ENCODE measurements at places on chromosomes 11 and 22. TPM values are rescaled to one million over a fixed set of nuclear protein-coding genes. Genes with fewer than 3 reads are reported as not detected.

- H3K4me1 ChIP-seq = peaks cover 19% of the 10 kb centered on the region
- H3K27ac ChIP-seq = no peak overlapping the region
- H3K27me3 ChIP-seq = peaks cover 74% of the 10 kb centered on the region
- DNase-seq = no peak
- H3K36me3 ChIP-seq = peaks cover 3% of the 10 kb centered on the region
Measured at GRCh38 chr11:34620202-34620601, 691 bp upstream of the EHF start.

GRCh38 chr11:125807909-125808308, 20.0 kb downstream of the PATE3 start:
- DNase-seq = no peak
- H3K36me3 ChIP-seq = no peaks in the 10 kb centered on the region
- peaks cover 11% of the 10 kb centered on the region for H3K27me3 ChIP-seq

DNA sequence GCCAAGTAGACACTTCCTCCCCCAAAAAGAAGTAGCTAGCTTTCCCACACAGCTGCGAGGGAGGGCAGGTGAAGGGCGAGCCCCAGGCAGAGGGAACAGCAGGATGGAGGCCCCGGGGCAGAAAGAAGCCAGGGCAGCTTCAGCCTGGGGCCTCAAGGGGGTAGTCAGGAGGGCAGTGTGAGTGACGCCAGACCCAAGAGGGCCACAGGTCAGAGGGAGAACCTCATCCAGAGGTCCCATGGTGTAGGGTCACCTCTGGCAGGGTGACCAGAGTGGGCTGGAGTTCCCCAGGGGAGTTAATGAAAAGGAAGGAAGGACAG, 9.2 kb downstream of the PRR5 start:
- H3K27ac ChIP-seq = peak overlapping the region; percentile 90
- H3K4me3 ChIP-seq = no peak overlapping the region
- peaks cover 1% of the 10 kb centered on the region for H3K36me3 ChIP-seq
- peaks cover 30% of the 10 kb centered on the region for H3K4me1 ChIP-seq

DNA sequence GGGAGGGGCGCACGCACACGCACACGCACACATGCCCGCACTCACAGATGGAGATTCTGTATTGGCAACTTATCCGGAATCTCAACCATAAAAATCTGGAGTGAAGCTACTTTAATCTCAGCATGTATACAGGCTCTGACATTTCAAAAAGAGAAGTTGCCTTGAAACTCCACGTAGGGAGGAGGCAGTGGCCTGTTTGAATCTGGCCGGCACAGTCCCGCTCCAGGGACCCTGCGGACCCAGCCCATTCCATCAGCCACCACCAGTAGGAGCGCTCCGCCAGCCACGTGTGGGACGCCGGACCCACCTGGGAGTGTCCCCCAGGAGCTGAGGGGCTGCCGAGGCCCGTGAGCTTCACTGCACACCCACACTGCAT, 1.9 kb upstream of the SYT8 start:
- no peak for DNase-seq
- peaks cover 9% of the 10 kb centered on the region for H3K27me3 ChIP-seq
- H3K36me3 ChIP-seq = no peaks in the 10 kb centered on the region

- peak overlapping the region; percentile 66 for H3K4me3 ChIP-seq
- no peak overlapping the region for H3K27ac ChIP-seq
- DNase-seq = peak; percentile 67
- peaks cover 38% of the 10 kb centered on the region for H3K4me1 ChIP-seq
Measured at GRCh38 chr22:19178065-19178656, 375 bp downstream of the SLC25A1 start.

GRCh38 chr11:8832571-8833260, 78.3 kb upstream of the AKIP1 start:
- H3K27me3 ChIP-seq = peaks cover 20% of the 10 kb centered on the region
- no peaks in the 10 kb centered on the region for H3K36me3 ChIP-seq
- peak overlapping the region; percentile 38 for H3K27ac ChIP-seq
- H3K4me3 ChIP-seq = no peak overlapping the region
- DNase-seq = peak; percentile 54
- peaks cover 18% of the 10 kb centered on the region for H3K4me1 ChIP-seq

GRCh38 chr11:100980156-100980555, 149.5 kb downstream of the PGR start:
- H3K4me1 ChIP-seq = no peaks in the 10 kb centered on the region
- H3K36me3 ChIP-seq = no peaks in the 10 kb centered on the region

DNA sequence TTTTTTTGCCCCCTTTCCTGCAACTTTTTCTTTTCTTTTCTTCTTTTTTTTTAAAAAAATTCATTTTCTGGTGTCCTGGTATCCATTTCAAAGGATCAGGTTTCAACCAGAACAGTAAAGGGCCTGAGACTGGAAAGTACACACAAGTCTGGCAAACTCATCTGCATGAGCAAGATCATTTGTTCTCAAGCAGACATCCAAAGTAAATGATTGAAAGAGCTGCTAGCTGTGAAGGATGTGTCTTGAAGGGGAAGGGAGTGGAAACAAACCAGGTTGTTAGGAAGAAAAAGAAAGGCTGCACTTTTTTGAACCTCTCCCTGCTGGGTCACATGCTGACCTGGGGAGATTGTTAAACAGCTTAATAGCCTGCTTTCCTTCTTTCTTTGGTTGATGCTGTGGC, 5.3 kb downstream of the YAP1 start:
- H3K27me3 ChIP-seq = peaks cover 55% of the 10 kb centered on the region
- H3K36me3 ChIP-seq = peaks cover 1% of the 10 kb centered on the region
- DNase-seq = no peak

DNA sequence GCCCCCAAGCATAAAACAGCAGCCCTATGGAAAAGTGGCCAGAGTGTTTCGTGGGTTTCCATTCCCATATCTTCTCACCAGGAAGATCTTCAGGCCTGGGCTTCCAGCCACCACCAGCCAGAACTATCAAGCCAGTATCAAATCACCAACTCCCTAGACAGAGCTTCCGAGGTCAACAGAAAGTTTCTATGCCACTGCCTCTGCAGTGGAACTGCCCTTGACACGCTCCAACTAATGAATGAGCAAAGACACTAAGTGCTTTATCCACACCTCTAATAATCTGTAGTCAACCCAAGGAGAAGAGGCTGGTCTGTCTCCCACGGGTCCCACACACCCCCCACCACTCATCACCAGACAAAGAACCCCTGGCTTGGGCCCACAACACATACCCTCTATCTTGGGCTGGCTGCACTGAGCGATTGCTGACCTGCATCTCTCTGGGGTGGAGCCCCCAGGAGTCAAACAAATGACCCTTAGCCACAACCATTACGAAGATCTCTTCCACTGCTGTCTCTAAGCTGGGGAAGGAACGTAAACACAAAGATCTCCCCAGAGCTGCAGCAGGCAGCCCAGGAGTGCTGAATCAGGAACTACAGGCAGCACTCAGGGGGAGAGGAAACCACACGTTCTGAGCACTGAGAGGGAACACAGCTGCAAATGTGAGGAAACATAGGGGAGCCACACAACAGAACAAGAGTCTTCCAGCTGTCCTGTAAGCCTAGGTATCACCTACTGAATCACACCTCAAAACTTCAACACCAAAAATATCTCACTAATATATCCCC, 9.7 kb downstream of the OR5AN1 start:
- no peaks in the 10 kb centered on the region for H3K27me3 ChIP-seq
- no peaks in the 10 kb centered on the region for H3K4me1 ChIP-seq
- no peak overlapping the region for H3K27ac ChIP-seq
- no peaks in the 10 kb centered on the region for H3K36me3 ChIP-seq

Gene ACRV1
- not detected for total RNA-seq
